ENCODE measurements at places on chromosomes 4 and X.

GRCh38 chrX:41707218-41707617 lies 16.8 kb upstream of the GPR82 start:
- no peak for DNase-seq

- no peak for DNase-seq
Measured at GRCh38 chrX:119755981-119756533, 2.3 kb upstream of the SOWAHD start.

DNA sequence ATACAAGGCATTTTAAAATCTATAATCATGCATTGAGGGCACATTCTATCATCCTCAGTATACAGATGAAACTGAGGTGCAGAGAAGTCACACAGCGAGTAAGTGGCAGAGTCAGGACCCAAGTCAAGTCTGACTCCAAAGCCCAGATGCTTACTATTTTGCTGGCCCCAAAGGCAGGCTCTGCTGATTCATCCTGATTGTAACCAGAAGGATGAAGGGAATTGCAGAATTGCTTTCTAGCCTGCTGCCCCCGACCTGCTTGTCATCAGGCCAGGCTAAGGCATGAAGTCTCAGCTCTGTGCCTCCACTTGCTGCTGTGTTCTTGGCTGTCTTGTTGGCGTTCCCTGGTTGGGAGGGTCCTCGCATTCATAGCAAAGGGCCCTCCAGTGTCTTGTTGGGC lies 62.7 kb downstream of the SLC9A6 start:
- no peak for DNase-seq

DNA sequence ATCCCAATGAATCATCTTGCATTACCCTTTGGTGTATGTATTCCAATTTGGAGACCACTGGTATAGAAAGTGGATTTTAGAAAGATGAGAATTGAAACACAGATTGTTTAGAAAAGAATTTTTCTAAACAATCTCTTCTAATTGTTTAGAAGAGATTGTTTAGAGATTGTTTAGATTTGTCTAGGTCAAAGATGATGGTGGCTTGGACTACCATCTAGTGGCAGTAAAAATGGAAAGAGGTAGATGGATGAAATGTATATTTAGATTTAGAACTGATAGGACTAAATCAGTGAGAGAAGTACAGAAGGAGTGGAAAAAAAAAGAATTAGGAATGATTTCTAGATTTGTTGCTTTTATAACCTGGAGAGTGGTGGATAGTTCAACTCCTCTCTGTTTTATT lies 70.6 kb downstream of the ARSJ start:
- DNase-seq = no peak
